Activated gamma-delta T cell treated with Interleukin-2 at 50 U/mL for 16 hours (primary cell): ENCODE measurements at places on chromosomes 12 and 14.

DNA sequence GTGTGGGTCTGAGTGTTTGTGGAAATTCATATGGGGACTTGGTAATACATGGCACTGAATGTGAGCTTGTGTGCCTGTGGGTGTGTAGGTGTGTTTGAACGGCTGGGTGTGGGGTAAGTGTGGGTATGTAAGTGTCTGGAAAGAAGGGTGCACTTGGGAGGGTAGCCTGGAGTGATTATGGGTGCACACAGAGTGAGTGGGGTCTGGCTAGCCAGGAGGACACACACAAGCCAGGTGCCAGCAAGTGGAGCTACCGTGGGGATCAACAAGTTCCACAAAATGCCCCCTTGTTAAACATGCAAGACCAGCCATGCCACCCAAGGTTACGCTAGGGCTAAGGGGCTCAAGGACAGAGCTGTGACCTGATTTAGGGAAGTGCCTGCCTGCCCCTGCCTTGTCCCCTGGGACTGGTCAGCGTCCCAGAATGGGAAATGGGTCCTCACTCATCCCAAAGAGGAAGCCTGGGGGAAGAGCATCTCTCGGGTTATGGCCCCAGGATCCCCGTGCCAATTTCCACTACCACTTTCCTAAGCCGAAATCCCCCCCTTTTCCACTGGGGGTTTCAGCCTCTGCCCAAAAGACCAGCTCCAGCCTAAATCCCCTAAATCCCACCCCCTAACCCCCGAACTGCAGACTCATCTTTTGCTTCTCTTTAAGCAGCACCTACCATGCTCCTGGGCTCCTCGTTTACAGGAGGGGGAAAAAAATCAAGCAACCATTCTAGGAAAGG, 118.6 kb downstream of the DICER1 start:
- no peak for DNase-seq

- no peak for DNase-seq
Observed at GRCh38 chr14:89391556-89391955, 25.5 kb downstream of the FOXN3 start.

DNA sequence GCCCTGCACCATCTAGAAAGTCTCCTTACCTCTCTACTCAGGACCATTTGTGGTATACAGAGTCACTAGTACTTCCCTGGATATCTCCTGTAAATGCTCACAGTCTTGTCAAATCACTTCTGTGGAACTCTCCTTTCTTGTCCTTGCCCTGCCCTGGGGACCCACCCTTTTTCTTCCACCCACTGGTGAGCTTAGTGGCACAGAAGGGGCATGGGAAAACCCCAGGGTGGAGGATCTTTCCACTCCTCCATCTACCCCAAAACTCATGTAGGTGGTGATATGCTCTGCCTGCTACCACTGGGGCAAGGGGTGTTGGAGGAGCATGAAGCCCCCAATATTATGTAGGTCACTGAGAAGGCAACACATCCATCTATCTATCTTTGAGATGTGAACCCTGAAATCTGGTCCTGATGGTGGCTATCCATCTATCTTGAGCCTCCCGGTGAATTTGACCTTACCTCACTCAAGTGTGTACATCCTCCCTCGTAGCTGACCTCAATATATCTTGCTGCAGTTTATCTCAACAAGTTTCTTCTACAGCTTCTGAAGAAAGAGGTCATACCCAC, 943 bp downstream of the TESPA1 start:
- DNase-seq: no peak

DNA sequence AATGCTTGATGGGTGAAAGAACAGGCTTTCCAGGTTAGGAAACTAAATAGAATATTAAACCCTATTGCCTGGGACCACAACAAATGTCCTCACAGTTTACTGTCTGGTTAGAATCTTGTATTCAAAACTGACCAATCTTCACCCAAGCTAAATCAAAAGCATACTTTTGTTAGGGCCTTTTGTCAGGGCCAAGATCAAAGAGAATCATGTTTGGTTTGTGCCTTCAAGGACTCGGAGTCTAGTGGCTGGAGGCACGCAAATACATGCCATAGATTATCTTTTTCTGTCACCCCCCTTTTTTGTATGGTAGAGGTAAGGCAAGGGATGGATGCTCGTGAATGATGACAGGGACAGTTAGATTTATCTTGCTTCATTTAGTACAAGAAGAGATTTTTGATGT, 51.1 kb upstream of the AKAP6 start:
- no peak for DNase-seq

DNA sequence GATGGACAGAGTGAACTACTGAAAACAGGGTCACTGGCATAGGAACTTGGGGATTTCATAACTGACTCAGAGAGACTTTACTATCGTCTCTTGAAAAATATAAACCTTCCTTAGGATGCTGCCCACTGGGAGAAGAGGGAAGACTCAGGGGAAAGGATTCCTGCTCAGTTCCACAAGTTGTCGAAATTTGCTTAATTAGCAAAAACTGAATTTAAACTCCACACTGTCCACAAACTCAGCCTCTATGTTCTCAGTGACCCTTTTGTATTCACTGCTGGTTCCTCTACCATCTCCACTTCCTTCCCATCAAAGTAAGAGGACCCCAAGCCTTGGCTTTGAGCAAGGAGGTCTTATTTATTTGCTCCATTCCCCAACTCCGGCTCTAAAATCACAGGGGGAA, 7.2 kb upstream of the MYL6B start:
- no peak for DNase-seq

- DNase-seq: no peak
Observed at GRCh38 chr14:69845787-69846186, 33.4 kb upstream of the SMOC1 start.
